ENCODE measurements at places on chromosomes 2 and 18.

DNA sequence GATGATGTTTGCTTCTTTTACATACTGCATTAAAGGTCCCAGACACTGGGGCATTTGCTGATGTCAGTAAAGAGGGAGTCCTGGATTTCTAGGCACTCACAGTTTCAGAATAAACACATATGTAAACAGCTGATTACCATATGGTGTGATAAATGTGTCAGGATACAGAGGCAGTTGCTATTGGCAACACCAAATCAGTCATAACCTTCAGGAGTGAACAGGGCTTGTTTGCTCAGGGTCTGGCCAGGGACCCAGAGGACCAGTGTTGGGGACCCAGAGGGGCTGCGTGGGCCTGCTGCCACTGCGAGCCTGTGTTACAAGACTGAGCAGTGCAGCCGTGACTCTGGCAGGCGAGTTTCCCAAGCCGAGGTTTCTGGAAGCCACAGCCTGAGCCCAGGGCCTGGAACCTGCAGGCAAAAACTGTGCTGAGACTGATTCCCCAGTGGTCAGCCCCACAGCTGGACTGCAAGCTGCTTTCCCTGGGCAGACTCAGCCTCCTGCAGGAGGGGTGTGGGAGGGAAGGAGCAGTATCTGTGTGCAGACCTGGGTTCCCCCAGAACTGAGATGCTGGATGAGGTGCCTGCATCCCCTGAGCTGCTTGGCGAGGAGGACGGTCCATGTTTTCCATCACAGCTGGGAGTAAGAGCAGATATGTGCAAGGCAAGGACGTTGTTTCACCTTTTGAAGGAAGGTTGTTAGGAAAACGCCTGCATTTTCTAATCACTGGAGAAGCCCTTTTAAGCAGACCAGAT is 23.6 kb downstream of the ASAP2 start:
- no peak for DNase-seq

DNA sequence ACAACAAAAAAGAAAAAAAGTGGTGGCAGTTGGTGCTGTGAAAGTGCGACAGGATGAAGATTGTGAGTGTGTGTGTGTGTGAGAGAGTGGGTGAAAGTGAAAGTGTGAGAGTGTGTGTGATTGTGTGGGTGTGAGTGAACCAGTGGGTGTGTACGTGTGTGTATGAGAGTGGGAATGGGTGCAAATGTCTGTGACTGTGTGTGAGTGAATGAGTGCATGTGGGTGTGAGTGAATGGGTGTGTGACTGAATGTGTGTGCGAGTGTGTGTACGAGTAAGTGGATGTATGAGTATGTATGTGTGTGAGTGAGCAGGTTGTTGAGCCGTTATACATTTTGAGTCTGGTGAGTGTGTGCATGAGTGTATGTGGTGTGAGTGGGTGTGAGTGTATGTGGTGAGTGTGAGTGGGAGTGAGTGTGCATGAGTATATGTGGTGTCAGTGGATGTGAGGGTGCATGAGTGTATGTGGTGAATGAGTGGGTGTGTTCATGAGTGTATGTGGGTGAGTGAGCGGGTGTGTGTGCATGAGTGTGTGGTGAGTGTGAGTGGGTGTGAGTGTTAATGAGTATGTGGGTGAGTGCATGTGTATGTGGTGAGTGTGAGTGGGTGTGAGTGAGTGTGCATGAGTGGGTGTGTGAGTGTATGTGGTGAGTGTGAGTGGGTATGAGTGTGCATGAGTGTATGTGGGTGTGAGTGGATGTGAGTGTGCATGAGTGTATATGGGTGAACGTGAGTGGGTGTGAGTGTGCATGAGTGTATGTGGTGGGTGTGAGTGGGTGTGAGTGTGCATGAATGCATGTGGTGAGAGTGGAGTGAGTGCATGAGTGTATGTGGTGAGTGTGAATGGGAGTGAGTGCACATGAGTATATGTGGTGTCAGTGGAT is 69.3 kb upstream of the HPCAL1 start:
- DNase-seq, result no peak

DNA sequence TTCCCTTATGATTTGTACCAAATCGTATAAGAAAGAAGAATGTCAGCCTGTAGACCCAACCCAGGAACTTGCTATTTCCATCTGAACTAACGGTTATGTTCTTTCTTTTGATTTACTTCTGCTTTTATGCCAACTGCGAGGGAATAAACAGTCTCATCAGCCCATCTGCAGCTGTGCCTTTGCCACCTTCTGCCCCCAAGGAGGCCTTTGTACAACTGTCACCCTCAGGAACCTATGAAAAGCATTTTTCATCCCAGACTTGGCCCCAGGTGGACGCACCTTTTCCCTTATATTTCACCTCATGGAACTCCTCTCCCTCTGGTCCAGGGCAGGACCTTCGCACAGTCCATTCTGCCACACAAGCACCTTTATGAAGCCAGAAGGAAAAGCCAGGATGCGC is 109.8 kb downstream of the AOX1 start:
- no peak for DNase-seq

DNA sequence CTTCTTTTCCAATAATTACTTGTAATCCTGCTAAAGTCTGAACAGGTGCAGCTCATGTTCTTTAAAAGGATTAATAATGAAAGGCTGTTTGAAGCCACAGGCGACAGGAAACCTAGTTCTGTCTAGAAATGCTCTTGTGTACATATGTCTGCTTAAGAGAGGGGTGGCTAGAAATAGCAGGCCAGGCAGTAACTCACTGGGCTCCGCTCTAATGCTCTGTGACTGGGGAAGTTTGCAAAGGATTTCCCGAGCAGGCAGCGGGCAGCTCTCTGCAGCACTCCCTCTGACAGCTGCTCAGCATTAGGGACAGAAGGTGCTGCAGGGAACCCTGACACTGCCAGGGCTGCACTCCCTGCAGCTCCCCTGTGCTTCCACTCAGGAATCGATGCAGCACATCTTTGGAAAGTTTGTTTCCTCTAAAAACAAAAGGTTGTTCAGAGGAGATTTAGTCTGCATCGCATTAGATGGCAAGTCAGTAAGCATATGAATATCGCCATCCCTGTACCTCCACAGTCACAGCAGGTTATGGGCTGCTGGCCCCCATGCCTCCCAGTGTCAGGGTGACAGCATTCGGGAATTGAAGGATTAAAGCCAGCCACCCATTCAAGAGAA is 33.1 kb upstream of the TTC39C start:
- DNase-seq, result peak; percentile 96

GRCh38 chr2:28347596-28347995 is 45.1 kb upstream of the FOSL2 start:
- DNase-seq, result no peak

GRCh38 chr2:75200140-75201096 is 1.1 kb upstream of the TACR1 start:
- DNase-seq, result no peak

GRCh38 chr2:77034445-77034844 is 487.7 kb downstream of the LRRTM4 start:
- no peak for DNase-seq

DNA sequence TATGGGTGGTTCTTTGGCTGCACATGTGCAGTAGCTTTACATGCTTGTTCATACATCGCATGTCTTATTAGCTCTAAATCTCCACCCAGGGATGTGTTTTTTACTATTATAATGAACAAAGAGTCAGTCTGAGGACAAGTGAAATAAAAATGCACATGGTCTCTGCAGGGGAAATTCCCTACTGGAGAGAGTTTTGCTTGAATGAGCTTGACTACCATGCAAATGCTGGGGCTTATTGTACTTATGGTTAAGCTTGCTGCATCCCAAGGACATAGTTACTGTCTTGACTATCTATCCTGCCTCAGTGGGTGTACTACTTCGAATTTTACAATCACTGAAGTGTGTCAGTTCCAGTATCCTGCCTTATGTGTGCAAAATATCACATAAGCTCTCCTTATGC is 362.7 kb downstream of the TDRD15 start:
- no peak for DNase-seq

GRCh38 chr18:9079818-9080528 is 22.5 kb upstream of the NDUFV2 start:
- DNase-seq, result no peak

DNA sequence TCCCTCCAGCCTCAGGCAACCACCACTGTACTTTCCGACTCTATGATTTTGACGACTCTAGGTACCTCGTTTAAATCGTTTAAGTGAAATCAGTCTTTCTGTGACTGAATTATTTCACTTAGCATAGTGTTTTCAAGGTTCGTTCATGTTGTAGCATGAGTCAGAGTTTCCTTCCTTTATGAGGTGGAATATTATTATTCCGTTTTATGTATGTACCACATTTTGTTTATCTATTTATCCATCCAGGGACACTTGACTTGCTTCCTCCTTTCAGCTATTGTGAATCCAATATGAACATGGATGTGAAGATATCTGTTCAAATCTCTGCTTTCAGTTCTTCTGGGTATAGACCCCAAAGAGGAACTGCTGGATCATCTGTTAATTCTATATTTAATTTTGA is 19.1 kb downstream of the IL1R2 start:
- DNase-seq, result no peak

GRCh38 chr2:25379535-25379934 is 37.8 kb upstream of the DNMT3A start:
- peak; percentile 45 for DNase-seq

- DNase-seq, result no peak
Measured at GRCh38 chr2:46363535-46364170, 66.4 kb downstream of the EPAS1 start.

DNA sequence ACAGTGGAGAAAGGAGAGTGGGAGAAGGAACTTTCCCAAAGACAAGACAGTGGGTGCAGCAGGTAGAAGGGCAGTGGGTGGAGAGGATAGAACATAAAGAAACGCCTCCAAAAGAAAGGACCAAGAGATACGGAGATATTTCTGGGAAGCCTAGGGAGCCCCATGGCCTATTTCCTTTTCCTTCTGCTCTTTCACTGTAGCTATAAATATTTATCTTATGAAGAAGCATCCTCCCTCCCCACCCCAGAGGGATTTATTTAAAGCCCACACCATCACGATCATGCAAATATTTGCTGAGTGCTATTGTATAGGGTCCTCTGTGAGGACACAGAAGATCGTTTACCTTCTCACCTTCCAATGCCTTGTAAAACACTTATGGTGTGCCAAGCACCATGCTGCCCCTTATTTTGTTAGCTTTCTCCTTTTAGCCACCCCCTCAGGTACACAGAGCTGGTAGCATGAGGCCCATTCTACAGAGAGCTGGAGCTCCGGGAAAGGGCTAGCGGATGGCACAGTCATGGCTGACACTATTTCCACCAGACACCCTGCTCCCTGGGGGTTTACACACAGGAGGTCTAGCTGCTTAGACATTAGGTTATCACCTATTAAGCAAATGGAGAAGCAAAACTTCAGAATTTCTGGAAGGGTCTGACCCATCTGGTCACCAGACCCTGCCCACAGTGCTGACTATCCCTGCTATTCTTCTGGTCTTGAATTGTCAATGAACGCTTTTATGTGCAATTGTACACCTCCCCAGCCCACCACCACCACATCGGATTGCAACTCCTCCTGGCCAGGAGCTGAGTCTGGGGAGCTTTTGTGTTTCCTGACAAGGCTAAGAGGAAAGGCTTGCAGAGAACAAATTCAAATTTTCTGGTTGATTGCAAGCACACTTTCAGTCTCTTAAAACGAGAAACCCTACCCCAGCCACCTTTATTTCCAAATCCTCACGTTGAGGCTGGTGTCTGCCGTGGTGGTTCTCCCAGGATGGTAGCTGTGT is 91.8 kb upstream of the KLF7 start:
- no peak for DNase-seq
